ENCODE measurements at places on chromosomes 2 and 18.

- no peak for DNase-seq
Observed at GRCh38 chr2:164314148-164314547, 307.1 kb downstream of the GRB14 start.

DNA sequence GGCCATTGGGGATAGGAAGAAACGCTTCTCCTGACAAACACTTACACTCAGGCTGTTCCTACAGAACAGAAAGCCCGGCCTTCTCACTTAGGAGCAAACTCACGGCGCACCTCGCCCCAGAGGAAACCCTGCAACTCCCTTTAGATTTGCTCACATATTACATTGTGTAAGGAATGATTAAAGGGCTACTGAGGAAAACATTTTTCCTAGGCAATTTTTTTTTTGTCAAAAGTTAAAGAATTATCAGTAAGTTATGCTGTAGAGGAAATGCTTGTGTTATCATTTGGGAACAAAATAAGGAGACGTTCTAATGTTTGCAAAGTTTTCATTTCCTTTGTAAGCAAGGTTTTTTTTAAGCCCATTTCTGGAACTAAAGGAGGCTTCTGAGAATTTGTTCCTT lies 264.1 kb downstream of the HDAC4 start:
- DNase-seq: no peak

- DNase-seq: no peak
Observed at GRCh38 chr2:70648961-70649360, 95.3 kb upstream of the TGFA start.

DNA sequence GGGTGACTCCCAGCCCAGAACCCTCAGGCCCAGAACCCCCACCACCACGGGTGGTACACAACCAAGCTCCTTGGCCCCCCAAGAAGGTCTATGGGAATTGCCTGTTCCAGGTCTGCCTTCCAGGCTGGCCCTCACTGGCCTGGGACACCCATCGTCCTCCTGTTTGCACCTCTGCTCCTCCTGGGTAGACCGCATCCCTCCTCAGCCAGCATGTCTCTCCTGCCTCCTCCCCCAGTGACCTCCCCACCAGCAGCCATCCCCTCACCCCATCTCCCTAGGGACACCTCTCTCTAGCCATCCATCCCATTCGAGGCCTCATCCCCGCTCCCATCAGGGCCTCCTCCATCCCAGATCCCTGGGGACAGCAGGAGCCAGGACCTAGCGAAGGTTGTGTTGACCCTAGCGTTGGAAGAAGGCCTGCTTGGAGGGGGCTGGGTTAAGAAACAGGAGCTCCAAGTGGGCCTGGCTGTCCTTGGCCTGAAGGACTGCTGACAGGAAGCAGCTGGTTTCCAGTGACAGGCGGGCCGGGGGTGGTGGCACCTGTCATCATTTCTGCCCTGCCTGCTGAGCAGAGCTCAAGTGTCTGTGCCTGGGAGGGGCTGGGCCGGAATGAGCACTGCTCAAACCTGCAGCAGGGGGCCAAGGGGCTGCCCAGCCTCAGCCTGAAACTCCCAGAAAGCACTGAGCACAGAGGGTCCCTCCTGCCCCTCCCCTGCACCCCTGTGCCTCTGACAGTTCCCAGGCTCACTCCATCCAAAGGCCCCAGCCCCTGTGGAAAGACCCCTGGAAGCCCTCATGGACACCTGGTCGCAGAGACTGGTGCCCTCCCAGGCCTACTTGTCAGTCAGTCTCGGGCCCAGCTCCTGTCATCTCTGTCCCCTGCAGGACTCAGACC lies 96.0 kb upstream of the OTOS start:
- no peak for DNase-seq

DNA sequence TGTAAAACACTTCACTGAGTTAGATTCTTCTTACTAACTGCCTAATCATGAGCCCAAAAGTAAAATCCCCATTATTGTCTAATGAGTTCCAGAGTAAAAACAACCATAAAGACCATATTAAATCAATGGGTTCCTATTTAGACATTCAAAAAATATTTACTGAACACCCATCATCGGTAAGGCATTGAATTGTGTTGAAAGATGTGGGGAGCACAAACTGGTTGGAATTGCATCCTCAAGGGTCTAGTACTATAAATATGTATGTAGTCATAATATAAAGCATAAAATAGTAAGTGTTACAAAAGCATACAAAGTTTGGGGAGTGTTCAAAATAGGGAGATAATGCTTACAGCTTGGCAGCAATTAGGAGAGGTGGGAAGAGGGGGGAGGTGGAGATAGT lies 3.0 kb upstream of the MARCHF4 start:
- DNase-seq: no peak

GRCh38 chr2:16649353-16650286 lies 16.0 kb downstream of the CYRIA start:
- no peak for DNase-seq

- no peak for DNase-seq
Observed at GRCh38 chr2:107148496-107148895, 262.5 kb upstream of the ST6GAL2 start.

DNA sequence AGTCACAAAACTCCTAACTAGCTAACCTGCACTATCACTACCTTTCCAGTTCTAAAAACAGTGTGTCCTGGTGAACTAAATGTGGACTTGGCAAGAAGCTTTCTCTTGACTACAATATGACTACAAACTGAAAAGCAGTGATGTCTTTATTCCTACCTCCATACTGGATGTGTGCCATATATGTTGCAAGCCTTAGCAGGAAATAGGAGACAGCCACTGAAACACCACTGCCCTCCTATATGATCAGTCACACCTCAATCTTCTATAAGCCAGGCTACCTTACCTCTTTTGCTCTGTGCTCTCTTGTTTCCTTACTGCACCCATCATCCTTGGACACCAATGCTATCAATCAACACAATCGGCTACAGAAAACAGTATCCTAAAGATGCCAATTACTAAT lies 34.1 kb downstream of the SS18 start:
- DNase-seq: no peak

DNA sequence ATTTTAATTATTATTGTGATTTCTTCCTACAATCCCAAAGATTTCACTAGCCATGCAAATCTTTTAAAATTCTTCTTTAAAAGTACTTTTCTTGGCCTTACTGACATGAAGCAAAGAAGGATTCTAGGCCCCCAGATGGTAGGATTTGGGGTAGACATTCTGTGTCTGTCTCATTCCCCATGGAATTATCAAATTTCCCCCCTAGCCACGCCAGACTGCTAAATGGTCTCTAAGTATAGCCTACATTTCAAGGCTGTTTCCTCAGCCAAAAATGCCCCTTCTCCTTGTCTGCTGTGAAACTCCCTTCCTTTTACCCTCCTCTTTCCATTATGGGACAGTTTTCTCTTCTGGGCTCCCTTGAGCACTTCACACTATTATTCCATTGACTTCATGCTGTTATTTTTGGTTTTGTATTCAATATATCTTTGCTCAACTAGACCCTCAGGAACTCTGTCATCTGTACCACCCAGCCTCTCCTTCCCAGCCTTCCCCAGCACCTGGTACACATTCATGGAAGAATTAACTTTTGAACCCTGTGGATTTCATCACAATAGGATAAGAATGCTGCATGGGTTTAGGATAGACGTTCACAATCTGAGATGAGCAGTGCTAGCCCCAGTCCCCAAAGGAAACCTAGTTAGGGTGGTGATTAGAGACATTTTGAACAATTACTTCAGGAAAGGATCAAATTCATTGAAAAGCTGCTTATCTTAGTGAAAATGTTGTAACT lies 21.5 kb upstream of the CYP1B1 start:
- DNase-seq: no peak

DNA sequence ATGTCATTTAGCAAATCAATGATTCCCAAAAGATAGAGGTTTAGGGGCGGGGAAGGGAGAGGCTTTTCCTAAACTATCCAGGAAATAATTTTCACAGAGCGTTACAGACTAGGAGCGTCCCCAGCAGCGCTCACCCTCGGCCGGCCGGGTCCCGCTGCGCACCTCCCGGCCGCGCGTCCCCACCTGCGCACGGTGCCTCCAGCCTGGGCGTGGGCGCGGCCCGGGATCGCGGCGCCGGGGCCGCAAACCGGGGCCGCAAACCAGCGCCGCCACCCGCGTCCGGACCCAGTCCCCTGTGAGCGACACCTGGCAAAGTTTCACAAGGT lies 684 bp upstream of the ZCCHC2 start:
- DNase-seq: no peak

- DNase-seq: no peak
Observed at GRCh38 chr2:196099916-196100315, 31.3 kb upstream of the DNAH7 start.

GRCh38 chr2:54613794-54614257 lies 109.6 kb upstream of the EML6 start:
- DNase-seq: no peak

GRCh38 chr2:138956116-138956515 lies 175.9 kb upstream of the NXPH2 start:
- DNase-seq: no peak

All from stimulated activated CD8-positive, alpha-beta memory T cell treated with anti-CD3 and anti-CD28 coated beads, Interleukin-7, amount 100 ng/mL, for 1 hour (primary cell).